Right ventricle myocardium inferior (tissue), 1 donor: ENCODE measurements at places on chromosomes 12 and 14.

- no peak for DNase-seq
Measured at GRCh38 chr12:65670775-65671174, 153.5 kb upstream of the HMGA2 start.

GRCh38 chr14:24115422-24116127 is 826 bp upstream of the NRL start:
- DNase-seq = no peak

GRCh38 chr12:92139634-92140150 is 6.0 kb downstream of the BTG1 start:
- DNase-seq = no peak

DNA sequence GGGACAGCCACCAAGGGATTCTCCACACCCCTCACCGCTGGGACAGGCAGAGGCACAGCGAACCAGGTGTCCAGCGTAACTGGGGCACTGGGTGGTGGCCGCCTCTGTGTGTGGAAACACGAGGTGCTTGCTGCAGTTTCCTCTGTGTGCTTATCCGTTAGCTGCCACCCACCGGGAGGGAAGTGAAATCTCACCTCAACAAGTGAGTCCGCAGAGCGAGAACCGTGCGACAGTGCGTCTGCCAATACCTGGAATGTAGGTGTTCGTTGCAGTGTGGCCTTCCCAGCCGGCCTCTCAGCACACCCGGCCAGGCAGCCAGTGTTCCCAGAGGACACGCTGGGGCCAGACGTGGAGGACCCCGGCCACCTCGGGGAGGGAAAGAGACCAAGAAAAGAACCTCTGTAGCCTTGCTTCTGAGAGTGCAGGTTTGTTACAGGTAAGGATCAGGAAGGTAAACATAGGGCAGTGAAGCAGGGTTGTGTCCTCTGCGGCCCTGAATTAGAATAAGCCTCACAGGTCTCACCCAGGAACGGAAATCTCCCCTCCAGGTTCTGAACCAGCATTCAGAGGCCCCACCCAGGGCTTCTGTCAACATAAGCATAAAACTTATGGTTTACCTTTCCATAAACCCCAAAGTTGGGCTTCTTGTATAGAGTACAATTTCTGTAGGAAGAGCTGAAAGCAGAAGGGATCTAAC is 1.5 kb downstream of the BCL2L14 start:
- DNase-seq = no peak

DNA sequence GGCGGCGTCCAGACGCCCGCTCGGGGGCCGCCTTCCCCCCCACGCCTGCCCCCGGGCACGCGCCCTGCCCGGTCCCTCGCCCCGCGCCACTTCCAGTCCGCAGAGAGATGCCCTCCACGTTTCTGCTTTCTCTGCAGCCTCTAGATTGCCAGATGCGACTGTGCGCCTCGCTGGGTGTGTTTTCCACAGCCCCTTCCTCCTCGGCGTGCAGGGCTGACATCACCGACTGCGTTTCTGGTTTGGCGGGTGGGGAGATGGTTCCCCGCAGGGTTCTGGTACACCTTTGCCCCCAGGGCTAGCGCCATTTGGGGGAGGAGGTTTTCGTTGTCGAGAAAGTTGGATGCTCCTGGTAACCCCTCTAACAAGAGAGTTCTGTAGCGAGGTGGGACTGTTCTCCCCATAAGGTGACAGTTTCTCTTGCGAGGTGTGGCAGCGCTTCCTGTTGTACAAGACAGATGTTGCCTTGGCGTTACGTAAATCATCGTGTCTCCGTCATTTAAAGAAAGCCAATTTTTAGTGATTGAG is 1.5 kb downstream of the CALM1 start:
- DNase-seq = peak; percentile 73

DNA sequence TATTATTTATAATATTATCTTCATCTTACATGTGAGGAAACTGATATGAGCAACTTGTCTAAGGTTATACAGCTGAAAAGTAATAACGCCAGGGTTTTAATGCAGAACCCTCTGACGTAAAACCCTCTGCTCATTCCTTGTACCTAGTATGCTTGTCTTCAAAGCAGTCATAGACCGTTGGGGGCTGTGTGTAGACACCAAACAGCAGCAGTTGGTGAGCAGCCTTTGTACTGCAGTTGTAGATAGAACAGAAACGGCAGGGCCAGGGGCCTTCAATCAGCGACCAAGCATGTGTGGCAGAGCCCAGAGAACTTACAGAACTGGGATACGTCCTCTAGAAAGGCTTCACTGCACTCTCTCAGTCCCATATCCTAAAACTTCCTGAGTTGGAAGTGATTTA is 28.1 kb downstream of the EVL start:
- no peak for DNase-seq

- peak; percentile 77 for DNase-seq
Measured at GRCh38 chr12:64625243-64626077, 15.2 kb downstream of the RASSF3 start.

- no peak for DNase-seq
Measured at GRCh38 chr12:29283969-29284700, 96.8 kb downstream of the ERGIC2 start.

DNA sequence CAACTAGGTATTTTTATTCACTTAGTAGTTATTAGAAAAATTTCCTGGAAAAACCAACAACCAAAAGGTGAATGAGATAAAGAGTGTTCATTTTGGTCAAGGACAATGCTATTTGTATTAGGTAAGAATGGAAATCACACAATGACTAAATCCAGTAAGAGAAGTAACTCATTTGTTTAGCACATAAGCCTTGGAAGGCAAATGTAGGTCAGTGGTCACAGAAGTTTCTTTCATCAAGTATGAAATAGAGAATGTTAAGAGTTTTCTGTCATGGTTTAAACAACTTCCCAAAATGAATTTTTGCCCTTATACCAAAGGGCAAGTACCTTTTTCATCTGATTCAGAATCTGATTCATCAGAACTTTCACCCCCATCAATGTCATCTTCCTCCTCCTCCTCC is 101.7 kb downstream of the KIF21A start:
- DNase-seq = no peak

- no peak for DNase-seq
Measured at GRCh38 chr14:89509891-89510290, 92.9 kb upstream of the FOXN3 start.

- DNase-seq = no peak
Measured at GRCh38 chr14:29857551-29857950, 70.1 kb downstream of the PRKD1 start.

DNA sequence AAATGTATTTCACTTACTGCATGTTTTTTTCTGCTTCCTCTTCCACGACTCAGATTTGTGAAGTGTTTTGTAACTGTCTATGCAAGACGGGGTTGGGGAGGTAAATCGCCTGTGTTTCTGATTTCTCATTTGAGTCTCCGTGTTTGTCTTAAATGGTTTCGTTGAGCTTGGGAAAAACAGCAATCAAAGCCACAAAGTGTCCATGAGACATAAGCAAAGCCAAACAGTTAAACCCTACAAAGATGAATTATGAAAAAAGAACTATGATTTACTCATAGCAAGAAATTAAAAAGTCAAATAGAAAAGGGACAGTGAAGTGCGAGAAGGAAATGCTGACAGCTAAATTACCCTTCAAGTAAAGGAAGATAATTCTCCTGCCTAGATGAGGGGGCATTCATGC is 164.3 kb upstream of the TMPO start:
- DNase-seq = no peak
